ENCODE measurements at places on chromosomes 6 and 20.

DNA sequence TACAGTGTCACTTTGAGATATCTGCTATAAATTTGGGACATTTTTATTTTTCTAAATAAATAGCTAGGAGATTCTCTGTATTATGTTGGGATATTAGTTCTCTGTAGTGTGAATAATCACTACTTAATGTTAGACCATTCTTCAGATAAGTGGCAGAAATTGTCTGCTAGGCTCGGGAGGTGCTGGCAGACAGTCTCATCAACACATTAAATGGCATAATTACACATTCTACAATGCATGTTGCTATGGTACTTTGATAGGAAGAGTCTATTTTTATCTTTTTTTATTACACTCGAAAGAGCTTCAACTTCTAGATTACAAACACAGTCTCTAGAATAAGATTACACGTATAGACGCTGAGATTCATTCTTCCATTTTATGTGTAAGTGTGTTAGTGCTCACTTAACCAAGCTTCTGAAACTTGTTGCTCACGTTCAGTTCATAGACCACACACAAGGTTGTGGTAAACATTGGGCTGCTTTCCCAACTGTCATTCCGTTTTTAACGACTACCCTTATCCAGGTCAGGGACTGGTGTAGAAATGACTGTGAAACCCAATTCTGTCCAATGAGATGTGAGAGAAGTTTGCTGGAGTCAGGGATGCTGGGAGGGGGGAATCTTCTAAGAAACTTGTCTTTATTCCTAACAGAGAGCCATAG lies 78.6 kb downstream of the TPBG start:
- DNase-seq: no peak

- no peak for DNase-seq
Observed at GRCh38 chr6:37648465-37649330, 49.0 kb downstream of the MDGA1 start.

- DNase-seq: peak; percentile 61
Observed at GRCh38 chr20:6636209-6637159, 131.0 kb upstream of the BMP2 start.

- no peak for DNase-seq
Observed at GRCh38 chr6:11386323-11386722, 151.2 kb upstream of the TMEM170B start.

- DNase-seq: no peak
Observed at GRCh38 chr20:2469991-2470422, 582 bp downstream of the SNRPB start.

DNA sequence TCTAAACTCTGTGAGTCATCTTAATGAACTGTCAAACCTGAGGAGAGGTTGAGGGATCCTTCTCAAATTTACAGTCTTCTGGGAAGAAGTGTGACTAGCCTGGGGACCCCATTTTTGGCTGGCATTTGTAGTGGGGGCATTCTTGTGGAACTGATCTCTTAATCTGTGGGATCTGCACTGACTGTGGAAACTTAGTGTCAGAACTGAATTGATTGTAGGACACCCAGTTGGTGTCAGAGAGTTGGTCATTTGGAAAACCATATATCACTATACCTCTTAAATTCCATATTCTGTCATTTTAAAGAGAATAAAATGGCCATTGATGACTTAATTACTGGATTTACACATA lies 48.3 kb downstream of the LAMA4 start:
- DNase-seq: no peak

DNA sequence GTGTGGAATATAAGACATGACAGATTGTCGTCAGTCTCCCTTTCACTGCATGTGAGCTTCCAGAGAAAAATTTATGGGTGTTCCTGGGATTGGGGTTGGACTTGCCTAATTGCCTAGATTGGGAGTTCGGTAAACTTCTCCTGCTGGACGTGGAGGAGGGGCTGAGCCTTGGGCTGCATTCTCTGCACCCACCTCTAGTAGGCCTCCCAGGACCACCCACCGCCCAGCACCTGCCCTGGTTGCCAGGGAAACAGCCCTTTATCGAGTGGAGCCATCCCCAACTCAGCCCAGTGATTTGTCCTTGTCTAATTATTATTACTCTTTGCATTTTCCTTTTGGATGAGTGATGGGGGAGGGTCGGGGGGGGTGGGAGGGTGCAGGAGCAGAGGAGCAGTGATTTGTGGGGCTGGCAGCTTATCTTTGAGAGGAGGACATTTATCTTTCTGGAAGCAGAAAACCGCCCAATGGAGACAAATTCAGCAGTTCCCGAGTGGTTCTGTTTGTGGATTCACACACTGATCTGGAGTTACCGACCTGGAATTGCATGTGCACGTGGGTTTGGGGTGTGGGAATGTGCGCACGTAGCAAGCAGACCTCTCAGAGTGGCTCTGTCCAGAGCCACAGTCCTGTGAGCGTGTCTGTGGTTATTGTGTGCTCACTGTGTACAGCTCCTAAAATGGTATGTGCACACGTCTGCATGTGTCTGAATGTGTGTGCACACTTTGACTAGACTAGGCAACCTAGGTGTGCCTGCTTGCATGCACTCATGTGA lies 104.5 kb downstream of the DHX35 start:
- no peak for DNase-seq

GRCh38 chr6:157677235-157677634 lies 145.8 kb upstream of the SNX9 start:
- DNase-seq: no peak

- no peak for DNase-seq
Observed at GRCh38 chr6:127854009-127854408, 46.8 kb downstream of the THEMIS start.

DNA sequence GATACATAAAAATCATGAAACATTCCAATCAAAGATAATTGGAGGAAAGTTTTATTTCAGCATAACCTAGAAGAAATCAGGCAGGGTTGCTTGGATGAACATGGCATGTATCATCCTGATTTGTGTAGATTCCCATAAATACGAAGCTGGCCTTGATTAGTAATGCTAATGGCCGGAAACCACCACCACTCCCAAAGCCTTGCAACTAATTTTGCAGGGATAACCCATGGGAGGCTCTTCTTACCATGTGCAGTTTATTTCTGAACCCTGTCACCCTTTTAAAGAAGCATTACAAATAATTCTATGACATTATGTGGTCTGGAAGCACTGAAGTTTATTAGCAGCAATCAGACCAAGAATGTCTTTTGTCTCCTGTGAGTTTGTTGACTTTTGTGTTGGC lies 80.8 kb downstream of the AIG1 start:
- no peak for DNase-seq

GRCh38 chr20:14580418-14581074 lies 243.1 kb upstream of the FLRT3 start:
- DNase-seq: no peak

DNA sequence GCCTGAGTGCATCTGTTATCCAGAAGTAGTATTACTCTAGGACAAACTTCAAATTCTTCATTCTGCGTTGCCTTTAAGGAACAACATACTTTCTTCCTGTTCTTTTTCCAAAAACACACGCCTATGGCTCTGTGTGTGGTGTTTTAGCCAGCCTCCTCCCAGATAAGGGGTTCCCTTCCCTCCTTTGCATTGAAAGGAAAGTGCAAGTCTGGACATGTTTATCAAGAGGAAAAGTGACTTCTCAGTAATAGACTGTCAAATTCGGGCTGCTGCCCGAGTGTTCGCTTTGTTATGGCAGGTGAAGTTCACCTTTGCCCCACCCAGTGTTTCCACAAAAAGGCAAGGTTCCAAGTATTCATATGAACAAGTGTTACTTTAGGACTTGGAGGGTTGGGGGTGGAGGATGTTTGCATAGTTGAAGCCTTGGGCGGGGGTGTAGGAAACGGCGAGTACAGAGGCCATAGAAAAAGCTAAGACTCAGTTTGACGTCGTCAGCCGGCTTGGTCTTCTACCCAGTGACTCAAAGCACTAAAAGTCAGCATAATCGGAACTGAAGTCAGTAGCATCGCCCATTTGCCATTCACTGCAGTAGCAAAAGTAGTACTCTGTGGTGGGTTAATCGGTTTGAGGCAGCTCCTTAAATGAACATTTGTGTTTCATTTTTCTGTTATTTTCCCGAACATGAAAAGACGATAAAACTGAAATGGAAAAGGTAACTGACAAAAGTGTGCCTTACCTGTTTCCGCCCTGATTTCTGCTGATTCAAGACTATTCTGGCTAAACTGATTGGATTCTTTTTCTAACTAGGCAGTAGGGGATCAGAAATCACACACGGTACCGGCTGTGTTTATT lies 12.5 kb downstream of the PRDM1 start:
- DNase-seq: peak; percentile 62

GRCh38 chr6:144338951-144339700 lies 54.0 kb downstream of the UTRN start:
- no peak for DNase-seq

- DNase-seq: no peak
Observed at GRCh38 chr6:167990016-167990945, 7.2 kb upstream of the KIF25 start.

DNA sequence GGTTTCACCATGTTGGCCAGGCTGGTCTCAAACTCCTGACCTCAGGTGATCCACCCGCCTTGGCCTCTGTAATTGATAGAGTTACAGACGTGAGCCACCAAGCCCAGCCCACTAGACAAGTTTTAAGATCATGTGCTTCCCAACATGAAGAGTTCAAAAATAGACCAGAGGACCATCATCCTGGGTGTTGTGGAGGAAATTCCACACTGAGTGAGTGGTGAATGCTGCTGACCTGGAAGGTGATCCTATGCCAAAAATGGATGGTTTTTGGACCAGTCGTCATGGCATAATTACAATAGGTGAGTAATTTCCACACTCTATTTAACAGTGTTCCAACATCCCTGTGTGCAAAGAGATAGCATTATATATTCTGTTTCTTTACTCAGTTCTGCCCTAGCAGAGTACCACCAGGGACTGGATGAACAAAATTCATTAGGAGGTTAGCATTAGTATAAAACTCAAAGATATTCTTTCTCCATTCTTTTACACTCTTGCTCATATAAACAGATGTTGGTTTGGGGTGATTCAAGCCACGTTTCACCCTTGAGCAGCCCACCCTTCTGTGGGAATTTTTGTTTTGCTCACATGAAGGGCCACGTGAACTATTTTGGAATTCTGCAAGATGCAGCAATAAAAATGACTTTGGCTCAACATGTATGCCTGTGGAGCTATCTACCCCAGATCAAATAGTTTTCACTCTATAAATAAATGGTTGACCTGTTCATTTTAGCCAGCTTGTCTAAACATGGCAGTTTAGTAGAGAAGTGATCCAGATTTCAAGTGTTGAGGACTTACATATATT lies 206.2 kb upstream of the TCF21 start:
- no peak for DNase-seq

DNA sequence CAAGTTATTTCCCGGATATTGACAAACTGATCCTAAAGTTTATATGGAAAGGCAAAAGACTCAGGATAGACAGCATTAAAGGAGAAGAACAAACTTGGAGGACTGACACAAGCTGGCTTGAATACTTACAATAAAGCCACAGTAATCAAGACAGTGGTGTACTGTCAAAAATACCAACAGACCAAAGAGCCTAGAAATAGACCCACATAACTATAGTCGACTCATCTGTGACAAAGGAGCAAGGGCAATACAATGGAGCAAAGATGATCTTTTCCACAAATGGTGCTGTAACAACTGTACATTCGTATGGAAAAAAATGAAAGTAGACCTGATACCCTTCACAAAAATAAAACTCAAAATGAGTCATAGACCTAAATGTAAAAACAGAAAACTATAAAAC lies 46.0 kb downstream of the ABHD12 start:
- no peak for DNase-seq

- no peak for DNase-seq
Observed at GRCh38 chr6:108167449-108168089, 1.7 kb downstream of the NR2E1 start.

DNA sequence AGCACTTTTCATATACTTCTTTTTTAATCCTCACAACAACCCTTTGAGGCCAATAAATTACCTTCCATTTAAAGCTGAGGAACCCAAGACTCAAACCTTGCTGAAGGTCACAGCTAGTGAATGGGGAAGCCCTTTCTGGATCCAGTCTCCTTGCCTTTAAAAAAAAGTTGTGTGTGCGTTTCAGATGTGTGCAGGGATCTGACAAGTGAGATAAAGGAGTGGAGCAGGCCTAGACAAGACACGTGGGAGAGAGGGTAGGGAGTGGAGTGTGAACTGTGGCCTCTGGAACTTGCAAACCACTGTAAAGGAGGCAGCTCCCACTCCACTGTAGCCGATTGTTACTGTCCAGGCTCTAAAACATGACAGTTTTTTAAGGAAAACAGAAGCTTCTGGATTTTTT lies 1.9 kb downstream of the KLHL32 start:
- DNase-seq: no peak
